Breast epithelium (tissue), 4 donors: ENCODE measurements at places on chromosomes 7 and 10.
A peak's percentile ranks its signal among the peaks of the same experiment; 100 is the strongest.

GRCh38 chr10:17113346-17113745, 16.3 kb downstream of the CUBN start:
- no peaks in the 10 kb centered on the region for H3K36me3 ChIP-seq
- no peaks in the 10 kb centered on the region for H3K27me3 ChIP-seq
- H3K4me1 ChIP-seq = no peaks in the 10 kb centered on the region
- no peak overlapping the region for H3K27ac ChIP-seq
- no peak overlapping the region for H3K4me3 ChIP-seq

- no peak overlapping the region for H3K4me3 ChIP-seq
- no peaks in the 10 kb centered on the region for H3K36me3 ChIP-seq
- no peaks in the 10 kb centered on the region for H3K4me1 ChIP-seq
- no peak for DNase-seq
- no peak overlapping the region for H3K27ac ChIP-seq
Observed at GRCh38 chr10:94013331-94013760, 19.6 kb downstream of the PLCE1 start.

DNA sequence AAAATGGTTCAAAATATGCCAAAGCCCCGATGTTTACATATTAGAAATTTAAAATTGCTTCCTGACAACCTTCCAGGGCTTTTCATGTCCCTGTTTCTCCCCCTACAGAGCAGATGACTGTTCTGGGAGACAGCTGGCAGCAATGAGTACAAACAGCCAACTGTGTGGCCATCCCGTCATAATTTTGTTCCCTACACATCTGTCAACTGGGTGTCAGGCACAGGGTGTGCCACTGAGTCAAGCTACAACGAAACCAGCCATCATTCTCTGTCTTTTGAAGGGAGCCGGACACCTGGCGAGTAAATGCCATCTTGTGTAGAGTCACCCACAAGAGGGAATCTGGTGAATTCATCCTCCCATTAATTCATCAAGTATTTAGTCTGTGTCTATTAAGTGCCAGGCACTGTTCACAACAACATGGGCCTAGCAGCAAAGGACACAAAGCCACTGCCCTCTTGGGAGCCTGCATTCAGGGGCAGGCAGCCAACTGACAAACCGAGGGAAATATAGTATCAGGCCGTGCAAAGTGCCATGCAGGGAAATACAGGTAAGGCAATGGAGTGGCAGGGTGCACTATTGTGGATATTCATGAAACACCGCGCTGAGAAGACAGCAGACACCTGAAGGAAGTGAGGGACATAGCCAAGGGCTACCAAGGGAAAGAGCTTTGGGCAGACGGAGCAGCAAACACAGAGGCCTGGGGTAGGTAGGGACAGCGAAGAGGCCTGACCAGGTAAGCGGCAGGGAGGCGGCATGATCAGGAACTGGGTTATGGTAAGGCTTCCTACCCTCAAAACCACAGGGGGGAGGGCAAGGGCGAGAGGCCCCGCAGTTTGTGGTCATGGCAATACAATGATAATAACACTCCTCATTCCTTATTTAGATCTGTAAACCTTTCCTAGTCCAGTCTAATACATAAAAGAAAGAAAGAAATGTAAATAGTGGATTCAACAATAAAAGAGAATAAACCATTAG, 213.6 kb downstream of the FAM107B start:
- no peak overlapping the region for H3K4me3 ChIP-seq
- H3K27ac ChIP-seq = no peak overlapping the region
- no peak for DNase-seq
- H3K27me3 ChIP-seq = no peaks in the 10 kb centered on the region

- no peaks in the 10 kb centered on the region for H3K27me3 ChIP-seq
- DNase-seq = no peak
- H3K4me3 ChIP-seq = no peak overlapping the region
- no peaks in the 10 kb centered on the region for H3K36me3 ChIP-seq
Observed at GRCh38 chr7:135995748-135996147, 18.6 kb upstream of the MTPN start.

DNA sequence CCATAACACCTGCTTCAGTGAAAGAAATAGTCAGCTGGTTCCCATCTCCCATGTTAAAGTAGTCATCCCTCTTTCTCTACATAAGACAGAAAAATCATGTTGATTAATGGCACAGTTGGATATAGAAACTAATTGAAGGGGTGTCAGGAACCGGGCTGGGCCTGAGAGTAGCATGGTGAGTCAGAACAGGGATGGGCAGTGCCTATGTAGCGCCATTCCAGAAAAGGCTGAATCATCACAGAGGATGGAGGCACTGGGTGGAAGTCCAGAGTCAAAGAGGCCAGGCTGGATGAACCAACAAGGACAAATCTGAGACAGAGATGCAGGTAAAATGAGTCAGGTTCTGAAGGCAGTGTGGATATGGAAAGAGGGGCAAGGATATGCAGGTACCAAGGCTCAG, 201.2 kb downstream of the LHFPL3 start:
- no peaks in the 10 kb centered on the region for H3K36me3 ChIP-seq
- H3K4me3 ChIP-seq = no peak overlapping the region
- no peaks in the 10 kb centered on the region for H3K27me3 ChIP-seq
- no peak for DNase-seq
- H3K27ac ChIP-seq = no peak overlapping the region

DNA sequence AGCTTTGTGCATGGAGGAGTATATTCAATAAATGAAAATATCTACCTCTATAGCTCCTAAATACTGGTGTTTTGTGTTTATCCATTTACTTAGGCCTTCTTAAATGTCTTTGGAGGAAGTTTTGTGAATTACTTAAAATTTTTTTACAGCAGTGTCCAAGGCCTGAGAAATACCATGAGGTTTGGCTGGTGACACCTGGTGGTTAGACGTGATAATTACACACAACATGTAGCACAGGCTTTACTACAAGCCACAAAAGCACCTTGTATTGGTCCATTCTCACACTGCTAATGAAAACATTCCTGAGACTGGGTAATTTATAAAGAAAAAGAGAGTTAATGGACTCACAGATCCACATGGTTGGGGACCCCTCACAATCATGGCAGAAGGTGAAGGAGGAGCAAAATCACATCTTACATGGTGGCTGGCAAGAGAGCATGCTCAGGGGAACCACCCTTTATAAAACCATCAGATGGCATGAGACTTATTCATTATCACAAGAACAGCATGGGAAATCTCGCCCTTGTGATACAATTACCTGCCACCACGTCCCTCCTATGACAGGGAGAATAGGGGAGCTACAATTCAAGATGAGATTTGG, 20.6 kb downstream of the HYAL4 start:
- no peaks in the 10 kb centered on the region for H3K4me1 ChIP-seq
- no peak for DNase-seq
- H3K36me3 ChIP-seq = no peaks in the 10 kb centered on the region

- H3K27ac ChIP-seq = no peak overlapping the region
- no peak overlapping the region for H3K4me3 ChIP-seq
- H3K27me3 ChIP-seq = no peaks in the 10 kb centered on the region
- no peak for DNase-seq
Observed at GRCh38 chr10:8365935-8366911, 311.7 kb downstream of the GATA3 start.

DNA sequence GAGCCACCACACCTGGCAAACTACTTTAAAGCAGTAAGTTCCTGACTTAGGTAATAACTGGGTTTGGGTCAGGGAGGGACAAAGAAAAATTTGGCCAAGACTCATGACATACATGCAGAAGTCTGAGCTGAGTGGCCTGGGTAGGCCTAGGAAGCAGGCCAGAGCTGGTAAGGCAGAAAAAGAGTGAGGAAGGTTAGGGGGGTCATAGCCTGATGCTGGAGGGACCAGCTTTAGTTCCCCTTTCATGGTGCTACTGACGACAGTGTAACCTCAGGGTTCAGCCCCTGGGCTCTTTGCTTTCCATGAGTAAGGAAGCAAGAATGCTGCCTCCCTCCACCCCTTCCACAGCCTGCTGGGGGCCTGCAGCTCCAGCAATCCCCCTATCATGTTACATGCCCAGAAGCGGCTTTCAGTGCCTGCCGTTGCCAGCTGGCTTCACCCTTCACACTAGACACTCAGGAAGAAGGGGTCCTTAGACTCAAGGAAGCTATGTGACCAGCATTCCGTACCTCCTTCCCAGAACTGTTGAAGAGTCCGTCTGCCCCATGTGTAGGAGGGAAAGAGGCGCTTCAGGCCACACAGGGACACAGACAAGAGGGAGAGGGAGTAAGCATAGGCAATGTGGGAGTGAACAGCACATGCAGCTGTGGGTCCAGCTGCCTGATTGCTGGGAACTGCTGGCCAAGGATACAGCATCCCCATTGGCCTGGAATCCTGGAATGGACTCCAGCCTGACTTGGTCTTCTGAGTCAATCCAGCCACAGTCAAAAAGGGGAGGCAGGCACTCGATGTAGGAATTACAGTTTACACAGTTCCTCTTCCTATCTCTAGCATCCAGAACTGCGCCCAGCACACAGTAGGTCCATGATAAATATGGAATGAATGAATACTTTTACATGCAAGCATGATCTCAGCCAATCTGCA, 4.1 kb upstream of the PLAU start:
- H3K36me3 ChIP-seq = no peaks in the 10 kb centered on the region
- no peaks in the 10 kb centered on the region for H3K27me3 ChIP-seq
- H3K4me3 ChIP-seq = no peak overlapping the region
- no peak for DNase-seq

- no peak overlapping the region for H3K4me3 ChIP-seq
- no peak overlapping the region for H3K27ac ChIP-seq
- H3K4me1 ChIP-seq = no peaks in the 10 kb centered on the region
- DNase-seq = no peak
Observed at GRCh38 chr10:91879515-91880170, 29.6 kb downstream of the FGFBP3 start.

GRCh38 chr10:68812420-68812819, 14.9 kb upstream of the STOX1 start:
- H3K4me1 ChIP-seq = no peaks in the 10 kb centered on the region
- no peak for DNase-seq

DNA sequence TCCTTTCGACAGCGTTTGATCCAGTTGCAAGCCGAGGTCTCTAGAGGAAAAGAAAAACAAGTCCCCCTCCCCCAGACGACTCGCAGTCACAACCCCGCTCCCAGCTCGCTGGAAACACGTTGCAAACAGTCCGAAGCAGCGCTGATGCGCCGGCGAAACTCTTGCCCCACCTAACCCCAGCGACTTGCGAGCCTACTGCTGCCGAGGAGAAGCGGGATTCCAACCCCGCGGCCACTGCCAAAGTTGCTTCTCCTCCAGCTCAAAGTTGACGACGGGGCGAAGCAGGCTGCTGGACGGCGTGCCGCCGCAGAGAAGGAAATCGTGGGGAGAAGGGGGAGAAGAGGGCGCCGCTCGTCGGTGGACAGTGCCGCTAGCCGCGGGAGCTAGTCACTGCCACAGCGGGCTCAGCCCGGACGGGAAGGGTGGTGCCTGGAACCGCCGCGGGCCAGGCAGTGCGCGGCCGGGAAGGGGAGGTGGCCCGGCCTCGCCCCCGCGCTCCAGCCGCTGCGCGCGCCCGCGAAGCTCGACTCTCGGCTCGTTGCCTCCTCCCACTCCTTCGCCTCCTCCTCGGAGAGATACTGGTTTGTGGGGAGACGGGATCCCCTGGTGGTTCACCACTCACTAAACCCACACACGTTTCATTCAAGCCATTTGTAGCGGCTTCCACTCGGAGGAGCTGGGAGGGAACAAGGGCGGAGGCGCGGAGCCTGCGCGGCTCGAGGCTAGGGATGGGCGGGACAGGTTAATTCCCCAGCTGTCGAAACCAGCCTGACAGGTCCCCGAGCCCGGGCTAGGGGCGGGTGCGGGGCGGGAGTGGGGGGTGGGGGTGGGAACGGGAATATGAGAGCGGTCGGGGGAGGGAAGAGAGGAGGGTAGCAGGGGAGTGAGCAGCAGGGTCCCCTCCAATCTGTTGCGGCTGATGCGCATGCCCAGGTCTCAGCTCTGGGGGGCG, at the start of gene GPR37:
TSS of gene GPR37 (minus strand) at position 392 of the 952 bp plus-strand sequence. CDS start 816 bp downstream, outside the sequence.
- peak; percentile 41 for DNase-seq
- peak within 1 kb of the TSS; percentile 71 for H3K4me3 ChIP-seq
- H3K36me3 ChIP-seq = no peaks in the 10 kb centered on the region
- H3K27me3 ChIP-seq = no peaks in the 10 kb centered on the region
- H3K27ac ChIP-seq = peak within 1 kb of the TSS; percentile 34

DNA sequence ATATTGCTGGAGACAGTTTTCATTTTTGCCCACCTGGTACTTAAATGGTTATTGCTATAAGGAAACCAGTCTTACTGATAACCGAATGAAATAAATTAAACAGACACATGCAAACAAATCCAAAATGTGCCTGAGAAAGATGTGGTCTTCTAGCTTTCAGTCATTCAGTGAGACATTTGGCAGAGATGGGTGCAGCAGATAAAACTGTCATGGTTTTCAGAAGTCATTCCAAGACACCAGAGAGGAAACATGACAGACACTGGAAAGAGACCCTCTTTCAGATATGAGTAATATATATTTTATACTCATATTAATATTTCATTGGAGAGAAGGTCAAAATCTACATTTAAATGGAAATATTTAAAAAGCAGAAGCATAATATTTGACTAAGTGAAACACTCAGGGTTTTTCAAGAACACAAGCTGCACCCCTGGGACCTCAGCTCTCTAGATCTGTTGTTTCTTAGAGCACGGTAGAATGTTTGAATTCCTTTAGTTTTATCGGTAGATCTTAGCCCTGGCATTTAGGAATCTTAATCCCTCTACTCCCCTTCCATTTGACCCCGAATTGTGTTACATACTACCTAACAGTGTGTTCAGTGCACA, 246.1 kb downstream of the AUTS2 start:
- no peaks in the 10 kb centered on the region for H3K27me3 ChIP-seq
- no peaks in the 10 kb centered on the region for H3K4me1 ChIP-seq
- no peaks in the 10 kb centered on the region for H3K36me3 ChIP-seq
- no peak for DNase-seq
- H3K27ac ChIP-seq = no peak overlapping the region
- H3K4me3 ChIP-seq = no peak overlapping the region

- H3K36me3 ChIP-seq = no peaks in the 10 kb centered on the region
- peak overlapping the region; percentile 68 for H3K27ac ChIP-seq
- H3K4me1 ChIP-seq = no peaks in the 10 kb centered on the region
- no peak for DNase-seq
- H3K4me3 ChIP-seq = no peak overlapping the region
Observed at GRCh38 chr7:36658335-36659171, 65.7 kb downstream of the AOAH start.

DNA sequence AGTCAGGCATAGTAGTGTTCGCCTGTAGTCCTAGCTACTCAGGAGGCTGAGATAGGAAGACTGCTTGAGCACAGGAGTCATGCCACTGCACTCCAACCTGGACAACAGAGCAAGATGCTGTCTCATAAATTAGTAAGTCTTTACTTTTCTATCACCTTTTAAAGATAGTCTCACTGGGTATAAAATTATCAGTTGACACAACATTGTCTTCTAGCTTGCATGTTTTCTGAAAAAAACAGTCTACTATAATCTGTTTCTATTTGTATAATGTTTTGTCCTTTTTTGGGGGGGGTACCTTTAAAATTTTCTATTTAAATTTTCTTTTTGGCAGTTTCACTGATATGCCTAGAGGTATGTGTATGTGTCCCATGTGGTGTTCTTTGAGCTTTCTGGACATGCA, 39.6 kb downstream of the COPG2 start:
- no peak overlapping the region for H3K4me3 ChIP-seq
- no peak for DNase-seq
- no peak overlapping the region for H3K27ac ChIP-seq
- H3K27me3 ChIP-seq = no peaks in the 10 kb centered on the region
